BE2C (cell line): ENCODE measurements at places on chromosomes 5 and 9.

DNA sequence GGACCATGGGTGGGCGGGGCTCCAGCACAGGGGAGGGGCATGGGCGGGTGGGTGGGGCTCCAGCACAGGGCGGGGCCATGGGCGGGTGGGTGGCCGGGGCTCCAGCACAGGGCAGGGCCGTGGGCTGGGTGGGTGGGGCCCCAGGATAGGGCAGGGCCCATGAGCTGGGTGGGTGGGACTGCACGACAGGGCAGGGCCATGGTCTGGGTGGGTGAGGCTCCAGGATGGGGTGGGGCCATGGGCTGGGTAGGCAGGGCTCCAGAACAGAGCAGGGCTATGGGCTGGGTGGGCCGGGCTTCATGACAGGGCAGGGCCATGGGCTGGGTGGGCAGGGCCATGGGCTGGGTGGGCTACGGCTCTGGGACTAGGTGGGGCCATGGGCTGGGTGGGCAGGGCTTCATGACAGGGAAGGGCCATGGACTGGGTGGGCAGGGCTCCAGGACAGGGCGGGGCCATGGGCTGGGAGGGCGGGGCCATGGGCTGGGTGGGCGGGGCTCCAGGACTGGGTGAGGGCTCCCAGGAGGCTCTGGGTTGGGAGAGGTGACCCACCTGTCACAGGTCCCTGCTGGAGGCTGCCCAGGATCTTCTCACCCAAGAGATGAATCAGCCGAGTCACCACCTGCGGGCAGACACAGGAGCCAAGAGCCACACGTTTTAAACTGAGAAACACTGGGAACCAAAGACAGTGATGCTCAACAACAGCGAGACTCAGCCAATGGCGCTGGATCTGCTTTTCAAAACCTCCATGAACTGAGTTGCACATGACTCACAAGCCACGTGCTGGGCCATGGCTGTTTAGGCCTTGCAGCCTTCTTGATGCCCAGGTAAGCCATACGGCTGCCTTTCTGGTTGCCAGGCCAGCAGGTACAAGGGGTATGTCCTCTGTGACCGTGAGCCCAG, 33.6 kb upstream of the NSMF start:
- DNase-seq: peak; percentile 97

- DNase-seq: peak; percentile 38
Observed at GRCh38 chr9:120536094-120536493, 43.9 kb downstream of the CDK5RAP2 start.

- no peak for DNase-seq
Observed at GRCh38 chr5:60207040-60207439, 313.5 kb upstream of the PDE4D start.

DNA sequence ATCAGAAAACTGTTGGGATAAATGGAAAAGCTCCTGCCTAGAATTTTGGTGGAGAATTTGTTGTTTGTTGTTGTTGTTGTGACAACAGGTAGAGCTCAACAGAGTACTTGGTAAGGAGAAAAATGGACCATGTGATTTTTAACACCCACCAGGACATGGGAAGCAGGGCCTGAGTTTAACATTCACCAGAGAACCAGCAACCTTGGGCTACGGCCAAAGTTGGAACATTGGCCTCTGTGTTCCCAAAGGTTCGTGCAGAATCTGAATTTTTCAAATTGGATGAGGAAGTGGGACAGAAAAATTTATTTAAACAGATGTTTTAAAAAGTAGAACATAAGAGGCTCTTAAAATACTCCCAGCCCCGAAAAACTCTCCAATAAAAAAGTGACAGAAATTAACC, 127.0 kb downstream of the GNA14 start:
- DNase-seq: no peak

DNA sequence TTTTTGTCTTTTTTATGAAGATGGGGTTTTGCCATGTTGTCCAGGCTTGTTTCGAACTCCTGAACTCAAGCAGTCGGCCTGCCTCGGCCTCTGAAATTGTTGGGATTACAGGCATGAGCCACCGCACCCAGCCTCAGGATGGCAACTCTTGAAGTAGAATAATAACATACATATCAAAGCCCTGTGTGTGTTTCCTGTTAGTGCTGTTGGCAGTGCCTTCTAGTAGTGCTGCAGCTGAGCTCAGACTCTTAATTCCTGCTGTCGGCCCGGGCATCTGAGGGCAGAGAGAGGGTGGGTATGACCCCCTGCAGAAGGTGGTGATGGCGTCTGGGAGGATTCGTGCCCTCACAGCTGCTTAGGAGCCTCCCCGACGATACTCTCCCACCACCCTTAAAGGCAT, 227.2 kb downstream of the PDZD2 start:
- DNase-seq: no peak

- DNase-seq: no peak
Observed at GRCh38 chr5:122697191-122697590, 77.7 kb upstream of the SNX2 start.

DNA sequence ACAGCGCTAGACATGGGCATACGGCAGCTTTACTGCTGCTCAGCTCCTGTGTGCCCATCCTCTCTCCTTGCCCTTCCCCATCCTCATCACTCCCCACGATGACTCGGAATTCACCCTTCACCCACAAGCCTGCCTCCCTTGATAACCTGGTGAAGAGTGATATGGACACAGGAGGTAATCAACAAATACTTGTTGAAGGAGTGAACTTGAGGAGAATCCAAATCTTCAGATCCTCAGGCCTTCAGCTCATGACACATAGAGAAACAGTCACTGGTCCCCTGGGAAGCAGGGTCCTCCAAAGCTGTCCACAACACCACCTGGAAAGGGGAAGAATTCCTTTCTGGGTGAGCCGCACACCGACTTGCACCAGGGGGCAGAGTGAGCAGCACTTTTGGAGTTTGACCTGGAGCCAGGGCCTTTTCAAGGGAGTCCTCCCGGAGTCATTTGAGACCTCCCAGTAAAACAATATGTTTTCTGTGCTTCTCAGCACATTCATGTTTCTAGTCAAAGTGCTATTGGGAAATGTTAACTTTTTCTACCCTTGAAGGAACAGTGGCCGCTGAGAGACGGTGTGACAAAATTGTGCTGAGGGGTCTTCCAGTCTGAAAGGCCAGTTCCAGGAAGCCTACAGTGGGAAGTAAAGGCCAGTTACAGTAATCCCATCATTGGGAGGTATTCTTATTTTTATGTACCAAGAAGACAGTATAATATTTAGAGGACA, 332.3 kb downstream of the CWC27 start:
- peak; percentile 70 for DNase-seq

DNA sequence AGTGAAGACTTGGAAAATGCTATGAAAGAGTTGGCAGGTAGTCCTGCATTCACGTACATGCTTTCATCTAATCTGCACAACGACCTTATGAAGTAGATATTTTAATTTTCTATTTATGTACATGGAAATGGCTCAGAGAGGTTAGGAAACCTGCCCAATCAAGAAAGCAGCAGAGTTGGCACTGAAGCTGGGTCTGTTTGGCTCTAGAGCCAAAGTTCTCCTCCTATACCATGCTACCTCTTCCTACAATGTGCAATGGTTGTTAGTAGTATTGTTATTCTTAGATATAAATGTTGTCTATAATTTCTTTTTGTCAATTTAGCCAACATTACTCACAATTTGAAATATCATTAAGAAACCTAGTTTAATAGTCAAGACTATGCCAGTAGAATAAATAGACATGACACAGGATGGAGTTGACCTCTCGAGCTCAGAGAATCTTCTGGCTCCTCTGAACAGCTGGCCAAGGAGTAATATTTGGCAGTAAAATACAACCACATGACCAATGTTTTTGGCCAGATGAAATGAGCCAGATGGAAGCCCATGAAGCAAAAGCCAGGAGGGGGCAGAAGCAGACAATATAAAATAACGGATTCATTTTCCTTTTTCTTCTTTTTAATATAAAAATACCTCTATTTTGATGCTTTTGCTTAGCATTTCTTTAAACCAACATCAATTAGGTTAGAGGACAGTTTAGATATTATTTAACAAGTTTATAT, 542.3 kb downstream of the PDE4D start:
- DNase-seq: no peak

- no peak for DNase-seq
Observed at GRCh38 chr9:87479801-87480201, 17.9 kb upstream of the DAPK1 start.

DNA sequence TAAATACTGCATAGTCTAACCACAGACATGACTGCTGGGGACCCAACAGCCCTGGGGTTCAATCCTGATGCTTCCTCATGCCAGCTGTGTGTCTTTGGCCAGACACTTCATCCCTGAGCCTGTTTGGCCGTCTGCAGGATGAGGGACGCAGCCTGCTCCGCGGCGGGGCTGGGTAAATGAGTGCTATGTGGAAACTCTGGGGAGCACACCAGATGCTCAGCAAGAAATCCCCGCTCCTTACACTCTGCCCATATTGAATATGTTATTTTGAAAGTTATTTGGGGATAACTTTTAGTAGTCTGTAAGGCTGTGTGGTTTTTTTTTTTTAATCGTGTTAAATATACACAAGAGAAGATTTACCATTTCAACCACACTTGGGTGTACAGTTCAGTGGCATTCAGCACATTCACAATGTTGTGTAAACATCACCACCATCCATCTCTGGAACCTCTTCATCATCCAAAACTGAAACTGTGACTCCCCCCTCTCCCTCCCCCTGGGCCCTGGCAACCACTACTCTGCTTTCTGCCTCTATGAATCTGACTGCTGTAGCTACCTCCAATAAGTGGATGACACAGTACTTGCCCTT, 42.7 kb downstream of the SH3PXD2B start:
- no peak for DNase-seq

DNA sequence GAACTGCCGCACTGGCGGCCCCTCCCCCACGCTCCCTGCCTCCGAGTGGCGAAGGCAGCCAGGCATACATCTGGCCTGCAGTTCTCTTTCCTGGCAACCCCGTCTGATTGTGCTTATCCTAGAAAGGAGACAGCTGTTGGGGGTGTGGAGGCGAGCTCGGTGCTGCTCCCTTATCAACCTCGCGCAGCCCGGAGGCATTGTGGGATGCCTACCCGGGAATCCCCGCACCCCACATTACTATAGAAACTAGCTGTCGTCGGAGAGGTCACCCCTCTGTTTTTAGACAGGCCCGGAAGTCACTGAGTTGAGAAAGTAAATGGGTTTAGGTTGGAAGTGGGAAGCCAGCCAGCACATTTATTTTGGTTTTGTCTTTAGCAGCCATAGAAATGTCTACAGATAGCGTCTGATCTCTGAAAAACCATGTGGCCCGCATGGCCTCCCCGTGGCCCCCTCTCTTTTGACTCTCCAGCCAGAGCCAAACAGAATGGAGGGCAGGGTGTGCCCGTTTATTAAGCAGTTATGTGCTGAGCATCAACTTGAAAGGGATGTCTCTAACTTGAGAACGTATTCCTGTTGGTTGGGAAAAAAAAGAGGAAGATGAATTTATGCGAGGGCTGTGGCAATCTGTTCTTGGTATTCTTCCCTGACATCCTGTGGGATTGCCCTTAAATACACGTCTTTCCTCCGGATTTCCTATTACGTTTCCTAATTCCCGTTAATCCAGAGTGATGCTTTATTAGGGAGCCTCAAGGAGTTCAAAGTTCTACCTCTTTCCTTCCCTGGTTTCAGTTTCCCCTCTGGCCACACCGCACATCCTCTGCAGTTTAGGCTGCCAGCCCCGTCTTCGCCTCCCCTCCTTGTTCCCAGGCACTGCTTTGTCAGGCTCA, 3.9 kb downstream of the STC2 start:
- DNase-seq: peak; percentile 98

DNA sequence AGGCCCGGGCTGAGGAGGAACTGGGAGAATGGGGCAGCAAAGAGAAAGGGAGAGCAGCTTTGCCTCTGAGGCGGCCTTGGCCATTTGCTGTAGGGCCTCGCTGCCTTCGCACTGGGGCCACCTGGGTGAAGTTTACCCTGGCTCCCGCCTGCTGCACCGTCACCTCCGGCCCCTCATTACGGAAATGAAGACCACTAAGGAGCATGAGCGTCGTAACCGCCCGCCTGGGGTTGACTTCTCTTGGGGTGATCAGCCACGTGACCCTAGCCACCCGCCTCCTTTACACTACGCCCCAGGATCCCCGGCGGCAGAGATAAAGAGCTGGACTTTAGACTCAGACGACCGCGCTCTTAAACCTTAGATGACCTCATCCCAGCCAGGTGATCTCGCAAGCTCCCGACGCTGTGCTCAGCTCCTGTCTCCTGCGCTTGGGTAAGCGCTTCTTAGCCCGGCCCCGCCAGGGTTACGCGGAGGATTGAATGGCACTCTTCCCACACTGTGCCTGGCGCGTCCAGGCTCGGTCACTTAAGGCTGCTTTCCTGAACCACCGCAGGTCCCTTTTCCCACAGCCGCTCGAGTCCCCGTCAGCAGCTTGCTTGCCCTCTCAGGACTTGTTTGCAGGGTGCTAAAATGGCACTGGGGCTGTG, 107.9 kb upstream of the LARP1 start:
- DNase-seq: no peak

GRCh38 chr5:1727571-1727970, 72.1 kb downstream of the MRPL36 start:
- DNase-seq: no peak

DNA sequence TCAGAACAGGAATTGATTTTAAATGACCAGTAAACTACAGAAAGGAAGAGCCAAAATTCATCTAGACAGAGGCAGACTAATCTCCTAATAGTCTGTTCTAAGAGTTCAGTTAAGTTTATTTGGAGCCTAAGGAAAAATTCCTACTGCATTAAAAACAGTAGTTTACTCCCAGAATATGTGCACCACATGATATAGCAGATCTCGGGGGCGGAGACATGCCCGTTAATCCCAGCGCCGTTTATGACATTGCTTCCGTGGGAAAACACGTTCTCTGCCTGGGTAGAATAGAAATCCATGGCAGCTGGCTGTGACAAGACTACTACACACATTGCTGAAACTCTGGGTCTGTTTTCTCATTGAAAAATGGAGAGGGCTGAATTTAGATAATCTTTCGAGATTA, 11.4 kb downstream of the HABP4 start:
- DNase-seq: no peak

DNA sequence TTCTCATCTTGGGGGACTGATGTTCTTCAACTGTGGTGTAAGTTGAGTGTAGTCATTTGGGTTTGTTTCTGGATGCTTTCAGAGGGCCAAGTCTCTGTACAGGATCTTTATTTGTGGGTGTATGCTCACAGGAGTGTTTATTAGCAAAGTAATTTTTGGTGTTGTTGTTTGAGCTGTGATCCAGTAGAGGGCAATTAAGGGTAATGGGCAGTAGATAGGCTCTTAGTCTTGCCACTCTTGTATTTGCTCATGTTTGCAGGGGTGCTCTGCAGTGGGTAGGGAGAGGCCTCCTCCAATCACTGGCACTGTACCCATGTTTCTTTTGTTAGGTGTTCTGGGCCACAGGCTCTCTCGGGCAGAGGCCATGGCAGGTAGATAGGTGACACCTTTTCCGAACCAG, 45.9 kb upstream of the ITGA2 start:
- no peak for DNase-seq
